ENCODE measurements at places on chromosomes 11 and 22.

GRCh38 chr11:129289350-129290040 lies 86.2 kb upstream of the BARX2 start:
- no peak for DNase-seq

DNA sequence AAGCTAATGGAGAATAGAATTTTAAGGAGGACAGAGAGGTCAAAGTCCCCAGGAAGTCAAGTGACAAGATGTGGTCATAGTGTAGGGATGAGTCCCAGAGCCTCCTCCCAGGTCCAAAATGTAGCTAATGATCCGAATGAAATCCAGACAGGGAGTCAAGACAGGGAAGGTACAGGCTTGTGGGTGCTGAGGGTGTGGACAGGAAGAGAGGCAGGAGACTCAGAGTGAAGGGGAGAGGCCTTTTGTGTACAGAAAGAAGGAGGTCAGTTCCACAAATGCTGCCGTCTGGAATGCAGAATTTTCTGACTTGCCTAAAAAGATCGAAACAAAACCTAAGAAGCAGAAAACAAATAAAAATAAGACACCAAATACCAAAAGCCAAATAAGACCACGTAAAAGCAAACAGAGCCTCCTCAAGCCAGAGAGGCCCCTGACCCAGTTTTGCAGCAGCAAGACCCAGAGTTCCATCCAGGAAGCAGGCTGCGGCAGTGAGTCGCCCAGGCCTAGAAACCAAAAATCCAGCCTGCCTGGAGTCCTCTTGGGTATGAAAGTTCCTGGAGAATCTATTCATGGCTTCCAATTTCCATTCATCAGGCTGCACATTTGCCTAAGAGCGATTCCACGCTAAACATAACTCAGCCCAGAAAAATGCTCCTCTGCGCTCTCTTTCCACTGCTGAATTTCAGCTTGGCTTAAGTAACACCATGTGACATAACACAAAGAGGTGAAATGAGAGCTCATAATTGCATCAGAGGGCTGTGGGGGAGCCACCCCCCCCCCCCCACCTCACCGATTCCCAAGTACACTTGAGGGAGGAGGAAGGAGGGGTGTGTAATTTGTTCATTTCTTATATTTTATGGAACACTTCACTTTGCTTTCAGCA lies 71.2 kb downstream of the KIRREL3 start:
- no peak for DNase-seq

- no peak for DNase-seq
These were observed 16.5 kb upstream of the GAL start for GRCh38 chr11:68667511-68668500.

DNA sequence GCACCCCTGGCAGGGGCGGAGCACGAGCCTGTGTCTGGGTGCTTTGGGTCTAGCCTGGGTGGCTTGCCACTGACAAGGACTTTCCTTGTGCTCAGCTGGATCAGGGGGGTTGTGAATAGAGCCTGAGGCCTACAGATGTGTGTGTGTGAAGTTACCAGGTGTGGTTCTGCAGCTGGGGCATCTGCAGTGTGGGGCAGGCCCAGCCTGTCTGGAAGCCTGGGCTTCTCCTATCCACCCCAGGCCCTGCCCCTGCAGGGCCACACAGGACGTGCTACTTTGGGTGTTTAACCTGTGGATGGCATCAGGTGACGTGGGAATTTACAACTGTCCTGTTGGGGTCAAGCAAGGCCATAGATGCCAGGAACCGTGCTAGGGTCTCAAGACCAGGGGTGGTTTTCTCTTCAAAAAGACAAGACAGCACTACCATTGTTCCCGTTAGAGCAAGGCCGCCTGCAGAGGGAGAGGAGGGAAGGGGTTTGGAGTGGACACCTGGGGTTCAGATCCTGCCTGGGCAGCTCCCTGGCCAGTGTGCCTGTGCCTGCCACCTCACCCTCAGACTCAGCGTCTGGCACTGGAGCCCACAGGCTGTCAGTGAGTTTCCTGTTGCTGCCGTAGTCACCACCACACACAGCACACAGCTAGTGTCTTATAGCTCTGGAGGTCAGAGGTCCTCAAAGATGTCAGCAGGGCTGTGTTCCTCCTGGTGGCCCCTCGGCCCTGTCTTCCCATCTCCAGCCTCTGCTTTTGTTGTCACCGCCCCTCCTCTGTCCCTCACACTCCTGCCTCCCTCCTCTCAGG lies 31.6 kb downstream of the CTTN start:
- DNase-seq = no peak

- no peak for DNase-seq
These were observed 971.7 kb upstream of the CHORDC1 start for GRCh38 chr11:91194546-91194945.

DNA sequence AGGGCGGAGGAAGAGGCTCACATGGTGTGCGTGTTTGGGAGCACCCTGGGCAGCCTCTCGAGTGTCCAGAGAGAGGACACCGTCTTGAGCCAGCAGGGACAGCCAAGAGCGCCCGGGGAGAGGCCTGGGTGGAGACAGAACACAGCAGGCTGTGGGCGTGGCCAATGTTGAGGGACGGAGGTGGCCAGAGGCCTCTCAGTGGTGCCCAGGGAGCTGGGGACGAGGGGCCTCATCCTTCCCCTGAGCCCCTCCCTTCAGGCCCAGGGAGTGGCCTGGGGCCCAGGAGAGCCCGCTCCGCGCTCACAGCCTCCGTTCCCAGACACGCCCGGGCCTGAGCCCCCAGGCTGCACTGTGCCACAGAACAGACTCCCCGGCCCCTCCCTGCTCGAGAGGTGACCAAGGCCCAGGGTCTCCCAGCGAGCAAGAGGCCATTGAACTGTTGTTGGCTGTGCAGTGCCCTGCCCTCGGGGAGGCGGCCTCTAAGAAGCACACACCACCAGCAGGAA lies 48.4 kb downstream of the CDKN1C start:
- DNase-seq = peak; percentile 52

DNA sequence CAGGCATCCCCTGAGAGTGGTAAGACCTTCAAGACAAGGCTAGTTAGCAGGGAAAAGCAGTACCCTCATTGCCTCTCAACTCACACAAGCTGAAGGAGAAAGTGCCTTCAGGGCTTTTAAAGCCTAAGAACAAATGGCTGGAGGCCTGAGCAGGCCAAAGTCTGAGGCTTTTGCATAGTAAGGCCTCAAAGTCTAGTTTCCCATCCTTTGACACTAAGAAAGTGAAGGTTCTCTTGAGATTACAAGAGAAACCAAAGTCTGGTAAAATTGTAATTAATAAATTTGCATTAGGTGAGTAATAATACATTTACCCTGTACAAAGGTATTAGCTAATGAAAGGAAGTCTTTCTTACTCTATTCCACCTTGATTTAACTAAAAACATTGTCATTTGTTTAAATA lies 47.0 kb upstream of the CCDC89 start:
- no peak for DNase-seq

DNA sequence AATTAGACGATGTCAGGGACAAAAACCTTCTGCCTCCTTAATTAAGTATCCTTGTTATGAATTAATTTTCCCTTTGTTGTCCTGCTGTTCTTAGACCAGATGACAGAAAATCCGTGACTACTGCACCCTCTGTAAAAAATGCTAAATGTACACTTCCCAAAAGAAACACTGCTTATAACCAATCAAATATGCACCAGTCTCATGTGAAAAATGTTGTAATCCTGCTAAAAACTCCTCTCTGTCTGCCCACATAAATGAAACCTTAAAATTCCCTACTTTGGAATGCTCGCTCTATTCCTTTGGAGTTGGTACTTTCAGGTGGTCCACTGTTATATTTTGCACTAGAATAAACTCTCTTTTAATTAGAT lies 366.8 kb upstream of the CCDC179 start:
- DNase-seq = no peak

GRCh38 chr11:67489885-67490726 lies 7.3 kb downstream of the AIP start:
- DNase-seq = no peak

DNA sequence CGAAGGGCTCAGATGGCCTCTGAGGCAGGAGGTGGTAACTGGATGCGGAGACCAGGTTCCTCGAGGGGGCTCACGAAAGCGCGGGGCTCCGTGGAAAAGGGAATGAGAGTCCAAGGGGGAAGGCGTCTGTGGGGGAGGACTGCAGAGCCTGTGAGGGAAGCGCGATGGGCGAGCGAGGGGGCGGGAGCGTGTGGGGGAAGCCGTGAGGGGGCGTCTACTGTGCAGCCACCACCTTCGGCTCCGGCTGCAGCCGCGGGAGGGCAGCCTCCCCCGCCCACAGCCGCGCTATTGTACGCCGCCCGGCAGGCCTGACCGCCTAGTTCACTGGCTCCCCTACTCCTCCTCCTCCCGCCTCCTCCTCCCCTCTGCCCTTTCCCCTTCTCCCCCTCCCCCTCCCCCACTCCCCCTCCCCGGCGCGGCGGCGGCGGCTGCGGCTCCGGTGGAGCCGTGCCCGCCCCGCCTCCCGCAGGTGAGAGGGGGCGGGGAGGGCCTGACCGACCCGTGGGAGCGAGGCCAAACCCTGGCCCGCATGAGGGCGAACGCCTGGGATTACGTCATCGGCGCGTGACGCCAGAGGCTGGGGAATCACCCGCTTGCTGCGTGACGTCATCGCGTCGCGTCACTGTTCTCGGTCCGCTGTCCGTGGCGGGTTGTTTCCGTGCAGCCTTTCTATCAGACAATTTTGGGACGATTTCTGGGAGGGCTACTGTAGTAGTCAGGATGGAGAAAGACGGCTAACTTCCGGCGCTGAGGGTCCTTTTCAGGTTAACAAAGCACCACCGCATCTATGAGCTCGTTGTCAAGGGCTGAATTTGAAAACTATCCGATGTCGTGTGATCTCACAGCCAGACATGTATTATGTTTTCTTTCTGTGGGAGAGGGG lies at the start of gene PAK1:
PAK1 (minus strand) TSS at position 294 of the 883 bp plus-strand sequence. CDS start 81,574 bp downstream, outside the sequence.
- peak; percentile 97 for DNase-seq

- no peak for DNase-seq
These were observed 12.6 kb downstream of the SERPIND1 start for GRCh38 chr22:20786536-20786979.

DNA sequence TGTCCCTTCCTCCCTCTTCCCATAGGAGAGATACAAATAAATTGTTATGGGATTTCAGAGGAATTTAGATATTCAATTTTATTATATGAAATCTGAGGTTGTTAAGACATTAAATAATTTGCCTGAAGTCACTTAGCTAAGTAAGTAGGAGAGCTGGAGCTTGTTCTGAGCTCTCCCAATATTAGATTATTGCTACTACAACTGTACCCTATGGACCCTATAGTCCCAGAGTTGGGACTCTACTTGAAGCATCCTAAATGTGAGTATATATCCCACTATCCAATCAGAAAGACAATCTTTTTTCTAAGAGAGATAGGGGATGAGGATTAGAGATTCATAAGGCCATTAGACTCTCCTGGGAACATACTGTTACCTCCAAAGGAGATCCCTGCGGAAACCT lies 1130.0 kb downstream of the DLG2 start:
- DNase-seq = no peak

DNA sequence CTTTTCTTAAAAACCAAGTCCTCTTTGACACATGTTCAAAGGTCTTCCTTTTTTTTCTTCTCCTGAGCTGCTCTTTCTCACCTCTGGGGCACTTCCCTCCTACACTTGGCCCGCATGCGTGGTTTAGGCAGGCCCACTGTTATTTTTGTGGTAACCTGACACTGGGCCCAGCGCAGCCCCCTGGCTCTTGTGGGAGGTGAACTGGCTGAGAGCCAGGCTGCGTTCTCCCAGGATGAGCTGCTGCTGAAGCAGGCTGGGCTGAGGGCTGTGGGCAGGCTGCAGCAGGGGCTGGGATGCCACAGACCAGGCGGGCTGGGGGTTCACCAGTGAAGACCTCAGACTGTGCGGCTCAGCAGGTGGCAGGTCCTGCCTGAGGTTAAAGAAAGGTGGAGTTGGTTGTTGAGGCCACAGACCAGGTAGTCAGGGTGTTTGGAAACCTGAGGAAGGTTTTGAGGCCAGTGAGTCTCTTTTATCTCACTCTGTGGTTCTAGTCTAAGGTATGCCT lies 72.4 kb downstream of the TEAD1 start:
- peak; percentile 98 for DNase-seq

GRCh38 chr11:30535818-30536217 lies 50.3 kb downstream of the MPPED2 start:
- no peak for DNase-seq

DNA sequence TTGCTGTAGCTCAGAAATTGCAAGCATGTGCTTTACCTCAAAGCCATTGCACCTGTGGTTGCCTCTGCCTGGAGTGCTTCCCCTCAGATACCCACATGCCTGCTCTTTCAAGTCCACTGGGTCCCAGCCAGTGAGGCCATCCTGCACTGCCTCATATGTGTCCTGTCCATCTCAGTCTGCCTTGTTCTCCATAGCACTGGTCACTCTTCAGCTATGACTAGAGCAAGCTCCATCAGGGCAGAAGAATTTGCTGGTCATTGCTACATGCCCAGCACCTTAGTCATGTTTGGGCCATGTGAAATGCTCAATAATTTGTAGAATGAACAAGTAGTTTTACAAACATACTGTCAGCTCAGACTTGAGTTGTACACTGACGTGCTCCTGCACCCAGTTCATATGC lies 64.4 kb upstream of the HORMAD2 start:
- DNase-seq = no peak

DNA sequence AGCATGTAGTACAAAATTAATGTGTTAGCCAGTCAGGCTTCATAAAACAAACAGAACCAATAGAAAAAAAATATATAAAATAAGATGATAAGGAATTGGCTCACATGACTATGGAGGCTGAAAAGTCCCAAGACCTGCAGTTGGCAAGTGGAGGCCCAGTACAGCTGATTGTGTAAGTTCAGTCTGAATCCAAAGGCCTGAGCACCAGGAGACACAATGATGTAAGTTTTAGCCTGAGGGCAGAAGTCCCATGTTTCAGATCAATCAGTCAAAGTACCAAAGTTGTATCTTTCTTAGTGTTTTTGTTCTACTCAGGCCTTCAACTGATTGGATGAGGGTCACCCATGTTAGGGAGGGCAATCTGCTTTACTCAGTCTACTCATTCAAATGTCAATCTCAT lies 14.3 kb upstream of the OR10D3 start:
- DNase-seq = no peak

- DNase-seq = peak; percentile 62
These were observed 15.3 kb upstream of the SYTL2 start for GRCh38 chr11:85826116-85826855.

GRCh38 chr22:47231759-47232158 lies 469.3 kb downstream of the TBC1D22A start:
- DNase-seq = no peak

DNA sequence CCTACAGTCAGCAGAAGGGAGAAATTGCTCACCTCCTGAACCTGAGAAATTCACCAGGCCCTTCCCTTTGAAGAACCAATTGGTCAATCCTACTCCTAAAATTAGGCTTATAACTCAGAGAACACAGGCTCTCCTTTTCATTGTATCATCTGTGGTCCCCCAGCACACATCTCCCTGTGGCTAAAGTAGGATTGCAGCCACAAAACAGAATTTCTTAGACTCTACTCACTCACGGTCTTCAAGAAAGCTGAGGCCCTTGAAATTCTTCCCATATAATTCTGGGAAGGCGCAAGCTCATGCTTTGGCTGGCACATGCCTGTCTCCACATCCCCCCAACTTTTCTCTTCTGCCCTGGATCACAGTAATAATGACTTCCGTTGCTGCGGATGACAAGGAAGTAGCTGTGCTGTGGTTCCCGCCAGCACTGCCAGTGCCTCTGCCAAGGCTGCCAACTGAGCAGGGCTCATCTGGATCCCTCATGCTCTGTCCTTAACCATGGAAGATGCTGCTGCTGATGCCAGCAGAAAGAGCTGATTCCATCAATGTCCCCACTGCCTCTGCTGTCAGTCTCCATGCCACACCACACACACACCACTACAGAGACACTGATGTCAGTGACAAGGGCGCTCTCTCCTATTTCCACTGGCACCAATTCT lies 200.6 kb upstream of the POU2AF2 start:
- DNase-seq = no peak

GRCh38 chr11:82858133-82858532 lies 42.1 kb downstream of the PRCP start:
- no peak for DNase-seq

GRCh38 chr11:6876914-6877313 lies 489 bp downstream of the OR10A4 start:
- DNase-seq = no peak

Data from mesendoderm (in vitro differentiated cells).